Gastroesophageal sphincter (tissue), 4 donors: ENCODE measurements at places on chromosomes 7 and 10.

GRCh38 chr7:34596887-34597286 is 61.1 kb upstream of the NPSR1 start:
- ATAC-seq, result no peak

GRCh38 chr10:96703358-96703757 is 17.0 kb downstream of the PIK3AP1 start:
- no peak for ATAC-seq

- ATAC-seq, result no peak
Observed at GRCh38 chr7:106129291-106129690, 17.2 kb upstream of the SYPL1 start.

GRCh38 chr10:95533590-95533989 is 27.6 kb downstream of the SORBS1 start:
- no peak for ATAC-seq

GRCh38 chr7:98930921-98931320 is 52.6 kb downstream of the TRRAP start:
- ATAC-seq, result no peak

GRCh38 chr7:37482505-37482904 is 33.8 kb upstream of the ELMO1 start:
- no peak for ATAC-seq

DNA sequence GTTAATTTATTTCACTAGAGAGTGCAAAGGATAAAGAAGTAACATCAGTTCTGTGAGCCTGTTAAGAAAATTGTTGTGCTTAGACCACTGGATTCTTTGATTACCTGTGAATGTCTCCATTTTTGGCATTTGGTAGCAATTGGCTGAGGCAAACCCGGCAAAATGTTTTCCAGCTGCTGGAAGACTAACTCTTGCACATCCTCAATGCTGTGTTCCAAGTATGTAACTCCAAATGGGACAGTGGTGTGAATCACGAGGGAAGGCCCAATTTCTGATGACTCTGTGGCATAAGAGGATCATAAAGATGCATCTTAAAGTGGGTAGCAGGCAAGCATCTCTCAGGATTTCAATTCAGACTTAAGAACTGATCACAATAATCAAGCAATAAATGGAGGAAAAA is 268.8 kb downstream of the RNLS start:
- ATAC-seq, result peak; percentile 66

GRCh38 chr7:48213226-48213625 is 42.0 kb downstream of the ABCA13 start:
- ATAC-seq, result no peak

- no peak for ATAC-seq
Observed at GRCh38 chr7:48628793-48629349, 295.5 kb upstream of the CDC14C start.

DNA sequence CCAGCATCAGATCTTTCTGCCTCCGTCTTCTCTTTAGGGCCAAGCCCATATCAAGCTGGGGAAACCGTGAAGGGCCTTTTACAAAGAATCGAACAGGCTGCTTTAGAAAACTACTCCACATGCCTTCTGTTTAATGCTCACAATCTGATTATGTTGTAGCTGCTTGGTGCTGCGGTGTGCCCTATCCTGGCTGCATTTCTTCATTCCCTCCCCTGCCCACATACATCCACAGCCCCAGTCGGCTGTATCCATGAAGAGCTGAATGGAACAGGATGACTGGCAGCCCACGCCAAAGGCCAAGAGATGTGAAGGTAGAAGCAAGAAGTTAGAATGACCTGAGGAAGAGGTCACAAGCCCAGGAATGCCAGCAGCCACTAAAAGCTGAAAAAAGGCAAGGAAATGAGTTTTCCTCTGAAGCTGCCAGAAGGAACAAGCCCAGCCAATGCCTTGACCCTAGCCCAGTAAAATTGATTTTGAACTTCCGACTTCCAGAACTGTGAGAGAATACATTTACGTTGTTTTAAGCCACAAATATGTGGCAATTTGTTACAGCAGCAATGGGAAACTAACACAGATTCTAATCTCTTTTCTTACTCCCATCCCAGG is 22.2 kb downstream of the TAS2R41 start:
- ATAC-seq, result peak; percentile 29

- no peak for ATAC-seq
Observed at GRCh38 chr7:137694405-137694804, 152.4 kb downstream of the DGKI start.

DNA sequence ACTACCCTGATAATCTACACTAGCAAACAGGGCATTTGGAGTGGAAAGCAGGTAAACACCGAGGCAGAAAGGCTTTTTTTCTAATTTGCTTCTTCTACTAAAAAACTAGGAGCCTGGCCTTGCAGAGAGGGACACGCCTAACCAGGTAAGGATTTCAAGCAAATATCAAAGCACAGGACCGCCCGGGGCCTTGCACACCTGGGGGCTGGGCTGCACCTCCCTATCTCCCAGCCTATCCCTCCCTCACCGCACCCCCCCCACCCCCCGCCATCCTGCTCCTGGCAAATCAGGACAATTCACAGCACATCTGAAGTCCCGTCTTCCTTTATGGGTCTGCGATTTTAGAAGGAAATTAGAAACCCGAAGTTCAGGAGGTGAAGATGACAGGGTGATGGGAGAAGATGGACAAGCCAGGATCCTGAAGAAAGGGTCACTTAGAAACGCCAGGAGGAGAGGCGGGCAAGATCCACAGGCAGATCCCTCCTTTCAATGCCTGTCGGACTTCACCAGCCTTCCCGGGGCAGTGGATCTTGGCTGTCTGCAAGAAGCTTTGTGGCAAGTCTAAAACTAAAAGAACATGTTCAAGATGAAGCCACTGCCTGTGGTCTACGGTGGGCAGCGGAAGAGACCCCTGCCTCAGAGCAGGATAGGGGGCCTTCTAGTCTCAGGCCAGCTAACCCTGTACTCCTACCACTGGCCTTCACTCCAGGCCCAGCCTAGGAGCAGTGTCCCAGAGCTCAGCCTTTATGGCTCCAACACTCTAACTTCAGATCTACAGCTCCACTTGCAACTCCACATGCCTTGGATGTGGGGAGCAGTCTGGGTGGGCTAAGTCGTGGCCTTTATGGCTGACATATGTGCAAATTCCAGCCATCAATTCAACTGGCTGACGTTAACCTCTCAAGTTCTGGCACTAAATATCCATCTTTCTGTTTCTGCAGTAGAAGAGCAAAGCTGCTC is 43.9 kb downstream of the TNS3 start:
- ATAC-seq, result no peak

GRCh38 chr7:38020121-38020785 is 99.8 kb downstream of the EPDR1 start:
- ATAC-seq, result no peak

DNA sequence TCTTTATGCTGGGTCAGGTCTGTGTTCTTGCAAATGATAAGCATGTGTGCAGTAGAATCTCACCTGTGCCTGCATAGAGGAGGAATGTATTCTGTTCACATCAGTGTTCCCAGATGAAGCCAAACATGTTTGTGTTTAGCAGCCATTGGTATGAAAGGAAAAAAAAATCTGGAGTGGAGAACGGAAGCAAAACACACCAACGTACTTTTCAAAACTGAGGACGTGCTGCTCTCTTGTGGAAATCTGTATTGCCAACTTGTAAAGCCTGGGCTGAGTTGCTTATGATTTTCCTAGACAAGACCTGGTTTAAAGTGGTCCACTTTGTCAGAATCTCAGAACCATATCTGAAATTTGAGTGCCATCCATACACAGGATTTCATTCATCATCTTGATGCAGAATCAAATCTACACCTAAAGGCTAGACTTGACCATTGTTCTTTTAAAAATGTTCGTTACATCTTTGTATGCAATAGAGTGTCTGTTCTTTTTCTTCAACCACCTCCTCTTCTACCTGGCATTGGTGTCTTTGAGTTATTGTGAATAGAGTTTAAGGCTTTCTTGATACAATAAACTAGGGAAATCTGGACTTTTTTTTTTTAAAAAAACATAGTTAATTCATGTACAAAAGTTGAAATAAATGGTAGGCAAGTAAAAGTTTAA is 367.7 kb downstream of the PHF14 start:
- no peak for ATAC-seq

DNA sequence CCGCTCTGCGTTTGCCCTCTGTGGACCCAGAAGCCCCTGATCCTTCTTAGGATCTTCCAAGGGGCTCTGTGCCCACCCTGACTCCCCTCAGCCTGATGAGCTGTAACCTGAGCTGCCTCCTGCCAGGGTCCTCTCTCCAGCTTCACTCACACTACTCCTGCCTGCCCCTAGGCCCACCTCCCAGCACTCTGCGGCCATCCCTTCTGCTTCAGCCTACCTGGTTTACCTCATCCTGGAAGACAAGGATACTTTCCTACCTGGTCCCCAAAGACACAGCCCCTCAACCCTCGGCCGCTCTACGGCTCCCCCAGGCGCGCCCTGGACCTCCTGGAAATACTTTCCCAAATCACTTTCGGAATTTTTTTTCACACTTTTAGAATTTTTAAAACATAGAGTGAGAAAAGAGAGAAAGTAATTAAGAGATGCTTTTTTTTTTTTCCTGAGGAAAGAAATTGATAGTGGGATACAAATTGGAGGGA is 6.4 kb upstream of the ZNF862 start:
- no peak for ATAC-seq

- no peak for ATAC-seq
Observed at GRCh38 chr10:37752334-37752875, 105.0 kb downstream of the ZNF248 start.

GRCh38 chr7:74380720-74381119 is 73.0 kb upstream of the GTF2IRD1 start:
- ATAC-seq, result no peak

- peak; percentile 65 for ATAC-seq
Observed at GRCh38 chr10:75926763-75927162, 495.3 kb downstream of the LRMDA start.

- no peak for ATAC-seq
Observed at GRCh38 chr10:114874827-114875411, 53.3 kb downstream of the FHIP2A start.

DNA sequence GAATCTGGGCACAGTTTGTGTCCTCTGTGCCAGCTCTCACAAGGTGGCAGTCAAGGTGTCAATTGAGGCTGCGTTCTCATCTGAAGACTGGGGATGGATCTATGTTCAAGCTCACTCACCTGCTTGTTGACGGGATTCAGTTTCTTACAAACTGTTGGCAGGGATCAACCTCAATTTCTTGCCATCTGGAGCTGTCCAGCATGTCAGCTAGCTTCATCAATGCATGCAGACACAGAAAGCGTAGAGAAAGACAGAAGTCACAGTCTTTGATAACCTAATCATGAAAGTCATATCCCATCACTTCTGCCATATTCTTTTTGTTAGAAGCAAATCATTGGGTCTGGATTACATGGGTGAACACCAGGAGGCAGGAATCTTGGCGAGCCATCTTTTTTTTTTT is 32.0 kb upstream of the WAPL start:
- no peak for ATAC-seq

DNA sequence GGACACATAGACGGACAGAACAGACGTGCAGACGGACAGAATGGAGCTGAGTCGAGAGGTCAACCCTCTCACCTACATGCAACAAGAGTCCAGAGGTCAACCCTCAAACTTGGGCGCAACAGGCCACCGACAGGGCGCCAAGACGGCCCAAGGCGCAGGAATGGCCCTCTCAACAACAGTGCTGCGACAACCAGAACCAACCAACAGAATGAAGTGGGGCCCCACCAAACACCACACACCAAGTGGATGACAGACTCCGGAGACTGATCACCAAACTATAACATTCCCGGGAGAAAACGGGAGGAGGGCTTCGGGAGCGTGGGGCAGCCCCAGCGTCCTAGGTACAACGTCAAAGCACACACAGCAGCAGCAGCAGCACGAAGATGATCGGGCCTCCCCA is 13.4 kb downstream of the INTS1 start:
- ATAC-seq, result no peak

- no peak for ATAC-seq
Observed at GRCh38 chr10:34740321-34740720, 74.8 kb downstream of the PARD3 start.

DNA sequence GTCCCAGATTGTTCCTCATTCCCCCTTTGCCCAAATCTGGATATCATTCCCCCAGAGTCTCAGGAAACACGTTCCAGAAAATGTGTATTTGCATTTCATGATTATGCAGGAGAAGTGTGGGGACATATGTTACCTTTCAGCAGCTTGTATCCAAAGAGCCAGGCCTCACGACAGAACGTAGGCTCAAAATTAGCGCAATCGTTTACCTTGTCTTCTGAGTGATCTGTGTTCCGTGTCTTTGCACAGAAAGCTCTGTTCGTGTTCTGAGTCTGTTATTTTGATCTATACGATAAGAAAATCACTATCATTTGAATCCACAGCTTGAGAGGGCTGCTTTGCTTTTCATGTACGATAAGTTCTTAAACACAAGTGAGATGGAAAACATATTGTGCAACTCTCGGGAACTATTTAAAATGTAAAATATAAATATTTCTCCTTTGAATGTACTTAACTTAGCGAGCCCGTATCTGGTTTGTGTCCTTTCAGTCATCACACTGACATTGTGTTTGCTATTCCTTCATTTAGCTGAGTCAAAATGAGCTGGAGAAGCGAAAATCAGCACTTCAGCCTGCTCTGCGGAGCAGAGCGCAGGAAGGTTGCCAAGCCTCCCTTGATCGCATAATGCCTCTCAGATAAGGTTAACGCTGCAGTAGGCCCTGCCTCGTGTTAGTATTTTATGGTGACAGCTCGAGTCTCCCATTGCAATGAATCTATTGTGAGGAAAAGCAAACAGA is 80.2 kb upstream of the CACNB2 start:
- peak; percentile 54 for ATAC-seq

DNA sequence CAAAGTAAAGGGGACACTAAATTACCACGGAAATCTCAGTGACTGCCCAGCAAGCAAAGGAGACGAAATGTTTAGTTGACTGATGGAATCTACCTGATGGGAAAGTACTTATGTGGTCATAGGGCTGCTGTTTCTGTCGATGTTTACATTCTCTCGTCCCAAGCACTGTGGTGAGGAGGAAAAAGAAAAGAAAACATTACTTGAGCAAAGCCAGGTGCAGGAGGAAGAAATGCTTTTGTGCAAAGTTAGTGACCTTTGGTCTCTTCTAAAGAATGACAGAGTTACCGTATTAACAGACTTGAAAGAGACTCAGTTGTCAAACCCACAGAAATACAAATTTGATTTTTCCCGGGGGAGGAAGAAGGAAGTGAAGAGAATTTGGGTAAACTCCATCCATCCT is 43.3 kb upstream of the FMC1 start:
- no peak for ATAC-seq

DNA sequence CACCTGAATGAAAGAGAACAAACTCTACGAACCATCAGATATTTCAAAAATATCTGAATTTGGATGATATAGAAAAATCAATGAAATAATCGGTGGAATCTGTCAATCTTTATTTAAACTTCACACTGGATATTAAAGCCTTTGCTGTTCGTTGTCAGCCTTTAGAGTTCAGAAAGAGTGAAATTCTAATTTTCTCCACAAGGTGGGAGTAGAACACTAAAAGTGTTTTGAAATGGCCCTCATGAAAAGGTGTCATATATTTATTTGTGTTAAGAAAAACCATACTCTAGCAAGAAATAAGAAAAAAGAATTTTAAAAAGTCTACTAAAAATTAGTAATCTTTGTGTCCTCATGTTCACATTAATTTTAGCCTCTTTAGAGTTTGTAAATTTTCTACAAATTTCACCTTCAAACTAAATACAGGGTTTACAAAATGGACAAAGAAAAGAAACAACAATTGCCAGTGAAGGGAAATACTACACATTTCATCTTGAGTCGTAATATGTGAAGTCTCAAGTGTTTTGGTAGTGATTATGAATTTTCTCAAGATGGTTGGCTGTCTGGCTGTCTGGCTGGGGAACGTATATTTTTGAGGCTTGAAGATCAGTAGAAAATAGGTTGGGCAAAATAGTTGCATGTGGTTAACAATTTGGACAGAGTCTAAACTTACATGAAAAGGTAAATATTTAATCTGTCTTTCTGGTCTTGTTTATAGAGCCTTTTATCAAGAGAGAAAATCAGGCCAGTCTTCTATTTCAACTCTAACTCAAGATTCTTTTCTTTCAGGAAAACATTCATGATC is 43.7 kb downstream of the DNAJB9 start:
- no peak for ATAC-seq
